ENCODE measurements at places on chromosomes 1 and 21.

GRCh38 chr1:43414634-43415223, 25.0 kb downstream of the SZT2 start:
- DNase-seq: peak; percentile 76

DNA sequence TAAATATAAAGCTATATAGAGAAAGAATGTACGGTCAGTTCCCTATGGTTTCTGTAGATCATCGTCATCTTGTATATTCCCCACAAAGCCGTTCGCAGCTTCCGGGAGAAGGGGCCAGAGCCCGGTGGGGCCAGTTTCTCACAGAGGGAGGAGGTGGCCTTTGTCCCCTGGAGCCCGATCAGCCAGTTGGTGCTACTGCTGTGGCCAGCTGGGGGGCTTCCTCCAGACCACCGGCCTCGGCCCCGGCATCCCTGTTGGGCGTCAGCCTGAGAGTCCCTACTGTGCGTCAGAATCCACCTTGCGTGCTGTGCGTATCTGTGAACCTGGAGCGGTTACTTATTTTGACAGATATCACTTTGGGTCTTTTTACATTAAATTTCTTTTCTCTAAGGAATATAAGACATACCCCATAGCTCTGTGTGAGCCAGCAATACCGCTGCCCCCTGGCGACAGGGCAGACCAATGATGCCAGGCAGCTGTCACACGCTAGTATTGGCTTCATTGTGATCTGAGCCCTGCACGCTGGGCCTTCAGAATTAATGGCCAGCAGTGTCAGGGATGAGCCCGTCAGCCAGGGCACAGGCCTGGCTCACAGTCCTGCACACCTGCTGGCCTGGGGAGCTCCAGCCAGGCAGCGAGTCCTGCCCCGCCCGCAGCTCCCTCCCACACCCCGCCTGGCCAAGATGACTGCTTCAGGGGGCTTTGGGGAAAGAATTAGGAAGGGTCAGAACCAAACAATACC, 145.9 kb downstream of the PGBD5 start:
- no peak for DNase-seq

DNA sequence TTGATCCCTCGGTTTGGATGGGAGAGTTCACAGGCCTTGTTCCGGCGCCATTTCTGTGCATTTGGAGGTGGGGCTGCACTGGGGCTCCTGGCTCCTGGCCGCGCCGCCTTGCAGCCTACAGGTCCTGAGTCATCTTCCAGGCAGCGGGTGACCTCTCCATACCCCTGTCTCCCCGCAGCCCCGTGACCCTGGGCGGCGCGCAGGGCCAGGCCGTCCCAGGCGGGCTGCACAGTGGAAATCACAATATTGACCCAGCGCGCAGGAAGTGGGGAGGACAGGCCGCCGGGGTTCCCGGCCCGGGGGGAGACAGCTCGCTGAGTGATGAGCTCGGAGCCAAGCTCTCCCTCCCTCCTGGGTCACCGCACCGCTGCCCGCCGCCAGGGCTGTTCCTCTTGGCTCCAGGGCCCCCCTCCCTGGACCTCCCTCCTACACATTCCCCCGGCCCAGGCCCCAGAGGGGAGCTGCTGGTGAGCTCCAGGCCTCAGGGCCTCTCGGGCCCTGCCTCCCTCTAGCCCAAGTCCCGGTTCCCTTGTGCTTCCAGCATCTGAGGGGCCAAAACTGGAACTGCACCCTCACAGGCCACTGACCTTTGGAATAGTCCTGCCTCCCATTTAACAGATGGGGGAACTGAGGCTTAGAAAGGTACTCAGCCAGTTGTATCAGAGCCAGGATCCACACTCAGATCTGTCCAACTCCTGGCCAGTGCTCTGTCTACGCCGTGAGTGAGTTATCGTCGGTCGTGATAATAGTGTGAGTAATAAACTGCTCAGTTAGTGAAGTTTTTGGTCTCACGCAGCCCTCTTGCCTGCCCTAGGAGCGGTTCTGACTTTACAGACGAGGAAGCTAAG, 142.9 kb upstream of the WNT4 start:
- DNase-seq: no peak

DNA sequence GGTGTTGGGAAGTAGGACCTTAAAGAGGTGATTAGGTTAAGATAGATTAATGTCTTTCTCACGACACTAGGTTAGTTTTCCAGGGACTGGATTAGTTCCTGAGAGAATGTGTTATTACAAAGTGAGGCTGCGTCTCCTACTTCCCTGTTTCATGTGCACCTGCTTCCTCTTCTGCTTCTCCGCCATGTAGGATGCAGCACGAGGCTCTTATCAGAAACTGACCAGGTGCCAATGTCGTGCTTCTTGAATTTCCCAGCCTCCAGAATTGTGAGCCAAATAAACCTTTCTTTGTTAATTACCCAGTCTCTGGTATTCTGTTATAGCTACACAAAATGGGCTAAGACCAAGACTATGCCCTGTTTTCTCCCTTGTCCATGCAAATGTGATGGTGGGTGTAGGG, 152.2 kb upstream of the LMO4 start:
- DNase-seq: peak; percentile 40

DNA sequence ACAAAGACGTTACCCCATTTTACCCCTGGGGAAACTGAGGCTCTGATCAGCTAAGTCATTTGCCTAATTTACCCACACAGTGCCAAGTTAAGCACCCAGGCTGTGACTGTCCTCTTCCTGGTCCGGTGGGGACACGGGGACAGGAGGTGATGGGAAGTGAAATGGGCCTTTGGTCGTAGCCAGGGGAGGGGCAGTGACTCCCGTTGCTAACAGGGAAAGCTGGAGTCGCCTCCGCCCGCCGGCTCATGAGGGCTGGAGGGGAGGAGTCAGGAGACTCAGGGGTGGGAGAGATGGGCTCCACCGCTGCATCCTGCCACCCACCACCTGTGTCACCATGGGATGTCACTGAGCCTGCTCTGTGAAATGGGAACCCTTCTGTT, 139.3 kb downstream of the PGBD5 start:
- no peak for DNase-seq

DNA sequence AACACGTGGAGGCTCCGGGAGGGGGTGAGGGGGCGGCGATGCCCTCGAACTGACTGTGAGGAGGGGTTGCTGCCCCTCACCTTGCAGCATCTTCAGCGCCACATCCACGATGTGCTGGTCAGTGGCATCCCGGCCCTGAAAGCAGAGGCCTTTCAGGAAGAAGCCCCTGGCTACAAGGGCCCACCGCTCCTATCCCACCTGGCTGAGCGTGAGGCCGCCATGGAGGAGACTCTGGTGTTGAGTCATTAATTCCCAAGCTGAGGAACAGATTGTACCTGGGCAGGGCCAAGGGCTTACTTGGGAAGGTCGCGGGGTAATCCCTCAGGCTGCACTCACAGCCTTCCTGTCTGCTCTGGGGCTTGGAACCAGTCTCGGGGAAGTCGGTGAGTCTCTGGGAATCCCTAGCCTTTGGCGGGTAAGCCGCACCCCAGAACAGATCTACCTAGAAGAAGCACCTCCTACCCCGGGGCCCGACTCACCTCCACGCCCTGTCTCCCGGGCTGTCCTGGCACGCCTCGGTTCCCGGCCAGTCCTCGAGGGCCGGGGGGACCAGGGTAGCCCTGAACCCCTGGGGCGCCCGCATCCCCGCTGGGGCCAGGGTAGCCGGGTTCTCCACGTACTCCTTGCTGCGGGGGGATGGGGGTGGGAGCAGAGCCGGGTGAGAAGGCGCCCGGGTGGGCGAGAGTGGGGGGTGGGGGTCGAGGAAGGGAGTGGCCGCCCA, 13.9 kb downstream of the COL9A2 start:
- no peak for DNase-seq

GRCh38 chr1:44526295-44527073, 121.4 kb downstream of the RNF220 start:
- no peak for DNase-seq

DNA sequence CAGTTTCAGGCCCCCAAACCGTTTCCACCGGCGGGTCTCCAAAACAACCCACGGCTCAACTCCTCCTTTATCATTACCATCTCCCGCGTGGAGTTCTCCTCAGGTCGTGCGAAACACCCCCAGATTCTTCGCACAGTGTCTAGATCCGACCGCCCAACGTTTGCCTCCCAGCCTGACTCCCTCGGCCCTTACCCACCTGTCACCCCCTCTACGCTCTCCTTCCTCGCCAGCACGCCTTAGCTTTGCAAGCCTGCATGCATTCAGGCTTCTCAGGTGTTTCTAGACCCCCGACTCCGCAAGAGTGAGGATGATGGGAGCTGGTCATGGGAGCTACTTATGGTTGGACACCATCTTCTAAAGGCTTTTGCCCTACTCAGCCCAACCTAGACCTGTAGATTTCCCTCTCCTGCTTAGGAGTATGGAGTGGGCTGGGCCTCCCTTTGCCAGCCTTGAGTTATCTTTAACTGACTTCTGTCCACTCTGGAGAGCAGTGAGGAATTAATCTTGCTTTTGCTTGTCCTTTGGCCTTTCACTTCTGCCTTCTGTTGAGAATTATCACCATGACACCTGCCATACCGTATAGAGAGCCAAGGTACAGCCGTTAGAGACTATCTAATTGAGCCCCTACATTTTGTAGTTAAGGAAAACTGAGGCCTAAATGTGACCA, 865 bp downstream of the ATP5IF1 start:
- DNase-seq: no peak

DNA sequence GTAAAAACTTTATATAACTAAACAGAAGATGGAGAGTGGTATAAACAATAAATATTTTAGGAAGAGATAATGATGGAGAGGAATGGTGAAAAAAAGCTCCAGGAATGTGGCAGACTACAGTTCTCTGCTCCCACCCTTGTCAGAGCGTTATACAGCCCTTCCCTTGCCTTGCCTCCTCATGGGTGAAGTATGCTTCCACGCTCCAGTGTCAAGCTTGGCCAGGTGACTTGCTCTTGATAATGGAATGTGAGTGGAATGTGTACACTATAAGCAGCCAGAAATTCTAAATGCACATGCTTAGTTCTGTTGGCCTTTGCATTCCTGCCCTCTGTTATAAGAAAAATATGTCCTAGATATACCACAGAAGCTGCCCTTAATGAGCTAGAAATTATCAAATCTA, 24.7 kb upstream of the POGK start:
- no peak for DNase-seq

- peak; percentile 61 for DNase-seq
These were observed at the start of gene KMO for GRCh38 chr1:241532162-241532531. Gene KMO, plus strand, starts transcription at chr1:241532378. Its CDS starts 67 bp downstream, at chr1:241532445.

Data from suppressor macrophage (primary cell).